ENCODE measurements at places on chromosomes 6 and 20. TPM values are rescaled to one million over a fixed set of nuclear protein-coding genes. Genes with fewer than 3 reads are reported as not detected.

RIPPLY2 gene
- not detected for total RNA-seq

SUMO4 gene
- total RNA-seq = 2.3 TPM

C6orf141 gene
- total RNA-seq = 0.33 TPM

FKBP5 gene
- total RNA-seq = 110 TPM

PLN gene
- not detected for total RNA-seq

ASIP gene
- not detected for total RNA-seq

LTB gene
- total RNA-seq = 273 TPM

OGFR gene
- total RNA-seq = 66.1 TPM

HS3ST5 gene
- total RNA-seq = not detected

PPP1R16B gene
- total RNA-seq = 65.4 TPM

ID1 gene
- 0.37 TPM for total RNA-seq

DLK2 gene
- 0.93 TPM for total RNA-seq

ZFP57 gene
- total RNA-seq = 10.6 TPM

C20orf202 gene
- total RNA-seq = not detected

CBFA2T2 gene
- 6.4 TPM for total RNA-seq

HLA-DQA2 gene
- 0.45 TPM for total RNA-seq

LY6G5C gene
- total RNA-seq = 2.3 TPM

NUP153 gene
- total RNA-seq = 97.2 TPM

VWA7 gene
- 1.7 TPM for total RNA-seq

SLC44A4 gene
- total RNA-seq = not detected

OR2H1 gene
- not detected for total RNA-seq

CDSN gene
- not detected for total RNA-seq

LAMA2 gene
- 3.0 TPM for total RNA-seq

CDH26 gene
- 0.66 TPM for total RNA-seq

HSPA12B gene
- not detected for total RNA-seq

Data from activated naive CD8-positive, alpha-beta T cell treated with anti-CD3 and anti-CD28 coated beads for 36 hours (primary cell).